Motor neuron (in vitro differentiated cells): ENCODE measurements at places on chromosomes 6 and 20.

GRCh38 chr6:16562498-16562897, 198.8 kb downstream of the ATXN1 start:
- peak; percentile 54 for ATAC-seq

DNA sequence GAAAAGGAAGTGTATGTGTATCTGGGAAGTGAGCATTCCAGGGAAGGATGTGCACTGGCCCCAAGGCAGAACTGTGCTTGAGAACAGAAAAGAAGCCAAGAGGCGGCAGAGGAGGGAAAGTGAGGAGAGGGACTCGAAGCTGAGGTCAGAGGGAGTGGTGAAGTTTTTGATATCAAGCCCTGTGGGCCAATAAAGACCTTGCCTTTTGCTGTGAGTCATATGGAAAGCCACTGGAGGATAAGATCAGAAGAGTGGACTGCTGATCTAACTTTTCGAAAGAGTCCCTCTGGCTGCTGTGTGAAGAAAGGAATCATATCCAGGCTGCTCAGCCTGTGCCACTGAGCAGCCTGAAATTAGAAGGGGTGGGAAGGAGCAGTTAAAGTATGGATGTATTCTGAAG, 99.4 kb downstream of the EYA4 start:
- no peak for ATAC-seq

DNA sequence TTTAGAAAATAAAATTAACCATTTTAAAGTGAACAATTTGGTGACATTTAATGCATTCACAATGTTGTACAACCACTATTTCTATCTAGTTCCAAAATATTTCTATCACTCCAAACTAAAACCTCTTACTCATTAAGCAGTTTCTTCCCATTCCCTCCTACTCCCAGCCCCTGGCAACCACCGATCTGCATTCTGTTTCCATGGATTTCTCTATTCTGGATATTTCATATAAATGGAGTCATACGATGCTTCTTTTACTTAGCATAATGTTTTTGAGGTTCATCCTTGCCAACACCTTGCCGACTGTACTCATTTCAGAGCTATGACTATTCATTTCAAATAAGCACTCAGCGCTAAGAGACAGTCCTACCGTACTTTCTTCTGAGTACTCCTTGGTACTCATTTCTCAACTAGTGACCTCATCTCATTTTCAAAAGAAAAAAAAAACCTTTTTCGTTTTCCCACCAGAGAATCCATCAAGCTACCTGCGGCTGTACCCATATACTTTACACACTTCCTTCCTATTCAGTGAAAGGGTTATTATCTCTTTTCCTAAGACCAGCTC, 259.2 kb downstream of the UTRN start:
- no peak for ATAC-seq

DNA sequence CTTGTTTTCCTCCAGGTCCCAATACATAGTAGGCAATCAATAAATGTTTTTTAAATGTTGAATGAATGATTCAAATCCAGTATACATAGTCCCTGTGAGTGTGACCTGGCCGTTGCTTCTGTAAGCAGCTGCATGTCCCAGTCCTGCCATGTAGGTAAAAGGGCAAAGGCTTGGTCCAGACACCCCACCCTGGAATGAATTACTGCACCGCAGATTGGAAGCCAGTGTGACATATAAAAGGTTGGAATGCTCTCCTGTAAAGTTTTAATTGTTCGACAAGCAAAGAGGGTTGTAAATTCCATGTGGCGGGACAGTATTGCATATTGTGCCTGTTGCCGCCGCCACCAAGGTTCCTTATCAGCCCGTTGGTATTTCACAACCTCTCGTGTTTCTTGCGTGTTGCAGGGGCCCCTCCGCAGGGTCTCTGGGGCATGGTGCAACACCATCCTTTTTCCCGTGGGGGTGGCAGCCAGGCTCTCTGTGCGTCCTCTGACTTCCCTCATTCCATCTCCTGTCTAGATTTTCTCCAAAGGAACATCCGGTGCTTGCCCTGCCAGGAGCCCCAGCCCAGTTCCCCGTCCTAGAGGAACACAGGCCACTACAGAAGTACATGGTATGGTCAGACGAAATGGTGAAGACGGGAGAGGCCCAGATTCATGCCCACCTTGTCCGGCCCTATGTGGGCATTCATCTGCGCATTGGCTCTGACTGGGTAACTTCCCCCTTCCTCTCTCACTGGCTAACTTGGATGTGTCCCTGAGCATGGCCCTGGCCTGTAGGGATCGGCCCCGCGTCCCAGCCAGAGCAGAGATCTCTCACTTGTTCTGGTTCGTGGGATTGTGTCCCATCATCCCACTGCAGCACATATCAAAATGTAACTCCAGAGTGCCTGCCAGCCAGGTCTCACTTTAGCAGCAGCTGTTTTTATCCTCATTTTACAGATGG, 20.3 kb downstream of the POFUT1 start:
- no peak for ATAC-seq

GRCh38 chr6:133085896-133086295, 155.3 kb upstream of the EYA4 start:
- no peak for ATAC-seq

- ATAC-seq, result no peak
Measured at GRCh38 chr6:111427341-111428116, 55.5 kb downstream of the REV3L start.

DNA sequence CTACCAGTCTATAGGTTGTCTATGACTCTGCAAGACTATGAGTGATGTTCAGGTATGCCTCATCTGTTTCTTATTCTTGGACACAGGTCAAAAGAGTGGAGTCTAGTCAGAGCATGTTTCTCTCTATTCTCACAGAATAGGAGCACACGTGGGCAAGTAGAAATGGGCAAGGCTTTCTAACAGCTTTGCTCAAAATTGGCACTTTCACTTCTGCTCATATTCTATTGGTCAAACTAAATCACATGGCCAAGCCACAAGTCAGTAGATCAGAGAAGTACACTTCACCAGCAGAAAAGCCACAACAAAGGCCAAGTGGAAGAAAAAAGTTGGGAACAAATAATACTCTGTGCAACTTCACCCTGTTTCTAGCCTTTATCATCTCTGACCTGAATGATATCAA, 354.5 kb upstream of the SYNCRIP start:
- ATAC-seq, result no peak

DNA sequence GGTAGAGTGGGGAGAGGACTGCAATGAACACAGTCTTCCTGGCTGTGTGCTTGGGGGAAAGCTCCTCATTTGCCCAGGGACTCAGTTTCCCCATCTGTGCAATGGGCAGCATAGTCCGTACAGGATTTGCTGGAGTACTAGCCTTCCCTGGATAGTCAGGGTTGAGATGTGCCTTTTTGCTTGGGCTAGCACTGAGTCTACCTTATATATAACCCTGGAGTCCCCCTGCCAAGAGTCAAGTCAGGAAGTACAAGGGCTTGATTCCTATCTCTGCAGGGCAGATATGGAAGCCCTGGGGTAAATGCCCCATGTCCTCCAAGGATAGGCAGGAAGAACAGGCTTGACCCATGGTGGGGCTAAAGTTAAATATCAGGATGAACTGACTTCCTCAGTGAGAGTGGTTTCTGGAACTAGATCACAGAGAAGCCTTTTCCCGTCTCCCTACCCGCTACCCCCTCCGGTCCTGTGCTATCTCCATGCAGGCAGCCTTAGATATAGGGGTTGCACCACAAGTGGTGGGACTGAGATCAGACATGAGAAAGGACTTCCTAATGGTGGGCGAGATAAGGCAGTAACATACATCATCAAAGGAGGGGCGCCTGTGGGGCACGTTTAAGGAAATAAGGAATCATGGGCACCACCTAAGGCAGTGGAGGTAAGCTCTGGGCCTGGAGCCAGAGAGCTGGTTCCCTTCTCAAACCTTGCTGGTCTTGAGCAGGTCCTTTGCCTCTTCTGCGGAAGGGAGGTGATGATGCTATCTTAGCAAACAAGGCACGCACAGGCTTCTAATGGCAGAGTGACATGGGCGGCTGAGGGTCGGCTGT, 157.9 kb downstream of the MRPL14 start:
- no peak for ATAC-seq

DNA sequence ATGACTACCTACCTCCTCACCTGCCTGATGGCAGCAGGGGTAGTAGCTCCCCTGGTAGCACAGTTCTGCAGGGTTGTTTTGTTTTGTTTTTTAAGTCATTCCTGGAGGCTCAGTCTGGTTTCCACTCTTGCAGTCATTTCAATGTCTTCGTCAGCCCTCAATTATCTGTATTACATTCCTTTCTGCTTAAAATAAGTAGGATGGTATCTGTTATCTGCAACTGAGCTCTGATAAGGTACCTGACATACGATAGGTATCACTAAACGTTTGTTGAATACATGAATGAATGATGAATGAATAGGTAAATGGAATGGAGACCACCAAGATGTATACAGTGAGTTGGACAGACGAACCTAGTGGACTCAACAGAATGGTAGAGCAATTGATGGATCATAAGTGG, 7.2 kb upstream of the CLPSL2 start:
- no peak for ATAC-seq

DNA sequence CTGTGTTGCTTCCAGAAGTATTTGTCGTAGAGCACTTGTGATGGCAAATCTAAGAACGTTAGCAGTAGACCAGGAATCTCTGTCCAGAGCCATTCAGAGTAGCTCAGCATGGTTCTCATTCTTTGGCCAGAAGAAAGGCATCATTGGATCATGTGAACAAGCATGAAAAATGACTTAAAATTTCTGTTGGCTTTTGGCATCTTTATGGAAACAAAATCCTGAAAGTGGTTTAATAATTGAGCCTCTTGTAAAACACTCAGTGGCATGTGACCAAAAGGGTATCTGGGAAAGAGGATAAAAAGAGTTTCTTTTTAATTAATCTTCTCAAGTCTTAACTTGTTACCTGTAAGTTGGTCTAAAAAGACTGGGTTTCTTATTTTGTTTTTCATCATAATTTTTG, 55.2 kb downstream of the PTPN1 start:
- no peak for ATAC-seq

DNA sequence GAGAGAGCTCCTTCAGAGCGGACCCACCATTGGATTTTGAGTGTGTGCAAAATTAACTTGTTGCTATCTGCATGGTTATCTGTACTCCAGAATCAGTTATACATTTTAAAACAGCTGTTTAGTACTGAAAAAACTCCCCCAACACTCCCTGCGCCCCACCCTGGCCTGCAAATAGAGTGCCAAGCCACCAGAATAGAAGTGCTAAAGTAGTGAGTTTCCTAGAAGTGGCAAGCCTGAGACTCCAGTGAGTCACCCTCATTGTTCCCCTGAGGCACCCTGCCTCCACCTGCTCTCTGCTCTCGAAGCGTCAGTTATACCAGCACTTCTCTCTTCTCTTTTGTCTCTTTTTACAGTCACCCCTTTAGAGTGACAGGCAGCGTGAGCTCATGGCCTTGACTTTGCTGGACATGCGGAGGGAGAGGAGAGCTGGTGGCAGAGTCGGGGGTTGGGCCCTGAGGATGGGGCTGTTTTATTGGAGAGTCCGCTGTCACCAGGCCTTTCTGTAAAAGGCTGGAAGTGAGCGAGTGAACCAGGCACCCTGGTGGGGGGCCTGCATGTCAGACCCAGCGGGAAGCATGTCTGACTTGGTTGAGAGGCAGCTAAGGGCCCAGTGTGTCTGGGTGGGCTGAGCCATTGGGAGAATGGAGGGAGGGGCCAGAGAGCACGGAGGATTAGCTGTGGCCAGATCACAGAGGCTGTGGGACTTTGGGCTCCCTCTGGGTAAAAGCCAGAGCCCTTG, 10.4 kb downstream of the IGF2R start:
- peak; percentile 90 for ATAC-seq

GRCh38 chr6:166589786-166590574, 3.5 kb upstream of the RAMACL start:
- no peak for ATAC-seq

- ATAC-seq, result no peak
Measured at GRCh38 chr6:168822376-168822775, 381.4 kb downstream of the SMOC2 start.

DNA sequence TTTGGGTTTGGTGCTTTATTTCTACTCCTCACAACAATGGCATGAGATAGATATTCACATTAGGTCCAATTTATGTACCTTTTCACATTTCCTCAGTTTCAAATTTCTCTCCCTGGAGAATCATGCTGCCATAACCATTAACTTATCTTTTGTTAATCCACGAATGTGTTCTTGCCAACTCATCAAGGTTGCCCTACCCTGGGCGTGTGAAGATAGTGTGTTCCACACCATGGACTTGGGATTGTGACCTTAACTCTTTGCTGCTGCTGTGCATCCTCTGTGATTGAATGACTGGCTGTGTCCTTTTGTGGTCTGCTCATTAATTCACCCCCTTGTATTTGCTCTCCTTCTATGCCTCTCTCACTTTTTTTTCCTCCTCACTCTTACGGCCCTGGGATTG, 34.2 kb upstream of the SNRPB2 start:
- ATAC-seq, result no peak

DNA sequence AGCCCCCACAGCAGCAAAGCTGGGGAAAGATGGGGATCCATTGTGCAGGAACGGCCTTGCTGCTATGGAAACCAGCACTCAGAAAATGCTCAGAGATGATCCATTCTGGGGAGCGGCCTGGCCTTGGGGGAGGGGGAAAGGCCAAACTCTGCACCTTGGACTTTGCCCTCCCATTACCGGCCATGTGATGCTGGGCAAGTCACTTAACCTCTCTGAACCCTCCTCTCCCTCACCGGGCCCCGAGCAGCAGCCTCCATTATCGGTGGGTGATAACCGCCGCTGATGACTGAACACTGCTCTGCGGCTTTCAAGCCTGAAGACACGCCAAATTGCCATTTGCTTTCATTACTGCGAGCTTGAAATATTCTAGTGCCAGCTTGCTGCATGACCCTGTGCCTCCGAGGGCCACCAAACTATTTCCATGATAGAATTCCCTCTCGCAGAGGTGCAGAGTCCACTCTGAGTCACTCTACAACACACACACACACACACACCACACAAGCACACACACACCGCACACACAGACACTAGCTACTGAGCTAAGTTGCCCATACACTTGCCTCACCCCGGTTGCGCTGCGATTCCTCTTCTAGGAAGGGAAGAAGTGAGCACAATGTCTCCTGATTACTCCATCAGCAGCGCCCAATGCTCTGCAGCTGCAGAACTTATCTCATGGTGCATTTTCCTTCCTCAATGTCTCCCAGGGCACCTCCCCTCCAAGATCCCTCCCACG, 20.6 kb upstream of the SIRPA start:
- ATAC-seq, result no peak

DNA sequence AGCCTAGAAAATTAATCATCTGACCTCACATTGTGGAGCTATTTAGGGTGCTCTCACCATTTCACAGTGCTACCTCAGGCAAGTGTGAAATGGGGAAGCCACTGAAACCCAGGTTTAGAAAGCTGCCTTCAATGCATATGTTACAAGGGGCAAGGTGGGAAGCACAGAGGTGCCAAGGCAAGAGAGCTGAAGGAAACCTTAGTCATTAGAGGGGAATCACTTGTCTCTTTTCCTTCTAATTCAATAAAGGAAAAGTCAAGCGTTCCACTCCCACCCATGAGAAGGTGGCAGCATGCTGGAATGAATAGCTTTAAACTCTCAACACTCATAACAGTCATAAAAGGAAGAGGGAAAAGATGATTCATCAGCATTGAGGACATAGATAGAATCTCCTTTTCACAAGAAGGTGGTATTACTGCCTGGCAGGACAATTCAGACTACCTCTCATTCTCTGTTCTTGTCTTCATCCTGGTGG, 251.9 kb upstream of the IRAK1BP1 start:
- ATAC-seq, result no peak
